ENCODE measurements at places on chromosomes 3 and 15.

- peak; percentile 77 for DNase-seq
These were observed 10.0 kb downstream of the POC1A start for GRCh38 chr3:52144034-52144795.

DNA sequence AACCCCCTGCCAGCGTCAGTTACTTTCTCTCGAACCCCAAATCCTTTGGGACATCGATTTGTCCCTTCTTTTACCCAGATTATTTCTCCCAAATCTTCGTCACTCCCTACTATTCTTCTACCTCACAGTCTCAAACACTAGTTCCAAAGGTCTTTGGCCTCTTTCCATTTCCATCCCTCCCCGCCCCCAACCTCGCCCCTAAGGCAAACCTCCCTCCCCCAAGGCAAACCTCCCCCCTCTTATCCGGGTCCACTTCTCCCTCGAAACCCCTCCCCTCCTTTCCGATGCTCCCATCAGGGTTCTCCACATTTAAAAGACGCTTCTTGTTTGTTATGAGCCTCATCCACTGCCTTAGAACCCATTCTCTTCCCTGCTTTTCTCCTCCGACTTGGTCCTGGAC is 583 bp downstream of the EAF1 start:
- DNase-seq = no peak

DNA sequence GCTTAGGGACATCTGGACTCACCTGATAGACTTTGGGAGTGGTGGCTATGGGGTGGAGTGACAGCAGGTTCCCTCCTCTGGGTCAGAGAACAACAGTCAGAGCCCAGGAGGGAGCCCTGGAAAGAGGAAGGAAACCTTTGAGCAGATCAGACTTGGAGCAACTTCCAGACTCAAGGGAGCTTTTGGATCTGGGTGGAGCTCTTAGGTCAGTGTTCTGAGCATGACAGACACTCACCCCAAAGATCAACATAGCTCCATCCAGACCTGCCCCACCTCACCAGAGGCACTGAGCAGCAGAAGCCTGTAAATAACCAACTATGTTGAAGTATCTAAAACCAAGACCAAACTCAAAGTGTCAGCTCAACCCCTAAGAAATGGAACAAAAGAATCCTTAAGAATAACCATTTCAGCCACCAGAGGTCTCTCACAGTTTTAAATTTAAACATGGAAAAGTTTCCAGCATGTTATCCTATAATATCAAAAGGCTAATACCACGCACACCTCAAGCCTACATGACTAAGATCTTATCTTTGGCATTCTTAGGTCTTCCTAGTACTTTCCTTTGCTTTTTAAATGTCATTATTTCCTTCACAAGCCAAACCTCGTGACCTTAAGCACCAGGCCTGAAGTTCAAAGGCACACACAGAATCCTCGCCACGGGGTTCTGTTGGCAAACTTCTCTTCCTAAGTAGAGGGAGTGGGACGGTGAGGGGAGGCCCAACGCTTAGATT is 56.4 kb downstream of the UMPS start:
- peak; percentile 60 for DNase-seq

DNA sequence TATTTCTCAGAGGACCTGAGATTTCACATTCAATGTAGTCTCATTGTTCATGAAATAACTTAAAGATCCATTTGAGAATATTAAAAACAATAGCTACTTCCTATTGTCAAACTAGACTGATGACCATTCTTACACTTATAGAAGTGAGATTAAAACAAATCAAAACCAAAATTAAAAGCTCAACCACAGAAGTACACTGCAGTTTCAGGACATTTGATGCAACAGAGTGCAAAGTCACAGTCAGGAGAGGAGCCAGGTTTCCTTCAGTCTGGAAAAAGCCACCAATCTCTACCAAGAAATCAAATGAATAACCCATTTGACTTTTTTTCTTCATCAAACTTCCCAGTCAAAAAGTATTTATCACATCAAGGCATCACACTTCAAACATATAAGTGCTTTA is 5.5 kb downstream of the CCPG1 start:
- no peak for DNase-seq

DNA sequence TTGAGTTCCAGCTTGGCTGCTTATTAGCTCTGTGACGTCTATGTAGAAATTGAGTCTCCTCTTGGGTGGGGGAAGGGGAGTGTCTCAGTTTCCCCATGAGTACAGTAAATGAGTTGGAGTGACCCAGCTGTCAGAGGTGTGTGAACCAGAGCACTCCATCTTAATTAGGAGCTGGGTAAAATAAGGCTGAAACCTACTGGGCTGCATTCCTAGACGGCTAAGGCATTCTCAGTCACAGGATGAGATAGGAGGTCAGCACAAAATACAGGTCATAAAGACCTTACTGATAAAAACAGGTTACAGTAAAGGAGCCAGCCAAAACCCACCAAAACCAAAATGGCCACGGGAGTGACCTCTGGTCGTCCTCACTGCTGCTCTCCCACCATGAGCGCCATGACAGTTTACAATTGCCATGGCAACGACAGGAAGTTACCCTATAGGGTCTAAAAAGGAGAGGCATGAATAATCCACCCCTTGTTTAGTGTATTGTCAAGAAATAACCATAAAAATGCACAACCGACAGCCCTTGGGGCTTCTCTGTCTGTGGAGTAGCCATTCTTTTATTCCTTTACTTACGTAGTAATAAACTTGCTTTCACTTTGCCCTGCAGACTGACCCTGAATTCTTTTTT is 222.4 kb downstream of the CACNA2D3 start:
- no peak for DNase-seq

DNA sequence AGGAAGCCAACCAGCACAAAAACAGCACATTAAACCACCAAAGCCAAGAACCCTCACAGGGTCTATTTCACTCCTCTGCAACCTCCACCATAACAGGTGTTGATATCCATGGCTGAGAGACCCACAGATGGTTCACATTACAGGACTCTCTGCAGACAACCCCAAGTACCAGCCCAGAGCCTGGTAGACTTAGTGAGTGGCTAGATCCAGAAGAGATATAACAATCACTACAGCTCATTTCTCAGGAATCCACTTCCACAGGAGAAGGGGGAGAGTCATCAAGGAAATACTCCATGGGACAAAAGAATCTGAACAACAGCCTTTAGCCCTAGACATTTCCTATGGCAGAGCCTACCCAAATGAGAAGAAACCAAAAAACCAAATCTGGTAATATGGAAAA is 168.1 kb upstream of the CD96 start:
- DNase-seq = peak; percentile 12

DNA sequence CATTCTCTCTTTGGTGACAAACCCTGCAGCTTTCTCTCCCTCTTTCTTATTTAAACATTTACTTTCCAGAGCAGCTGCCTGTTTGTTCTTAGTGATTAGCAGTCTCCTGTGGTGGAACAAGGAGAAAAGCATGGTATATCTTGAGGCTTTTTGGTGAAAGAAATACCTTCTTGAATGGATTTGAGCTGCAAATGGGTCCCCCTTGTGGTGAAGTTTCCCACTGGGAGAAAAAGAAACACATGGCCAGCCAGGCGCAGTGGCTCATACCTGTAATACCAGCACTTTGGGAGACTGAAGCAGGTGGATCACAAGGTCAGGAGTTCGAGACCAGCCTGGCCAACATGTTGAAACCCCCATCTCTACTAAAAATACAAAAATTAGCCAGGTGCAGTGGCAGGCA is 48.3 kb upstream of the ACP3 start:
- peak; percentile 35 for DNase-seq

DNA sequence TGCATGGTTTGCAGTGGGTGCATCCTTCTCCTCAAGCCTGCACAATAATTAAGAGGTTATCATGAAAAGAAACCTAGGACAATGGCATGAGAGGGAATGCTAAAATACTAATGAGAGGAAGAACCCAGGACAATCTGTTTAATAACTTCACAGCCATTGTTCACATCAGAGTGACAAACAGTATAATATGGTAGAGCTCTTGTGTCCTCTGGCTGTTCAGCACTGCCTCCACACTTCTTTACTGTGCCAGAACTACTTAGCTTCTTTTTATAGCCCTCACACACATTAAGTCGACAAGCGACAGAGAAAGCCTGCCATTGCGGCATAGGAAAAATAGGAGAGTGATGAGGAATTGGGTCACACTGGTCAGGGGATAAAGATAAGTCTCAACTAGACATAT is 65.0 kb upstream of the MEIS2 start:
- DNase-seq = no peak

- no peak for DNase-seq
These were observed 310.2 kb upstream of the TLE3 start for GRCh38 chr15:70407955-70408354.

DNA sequence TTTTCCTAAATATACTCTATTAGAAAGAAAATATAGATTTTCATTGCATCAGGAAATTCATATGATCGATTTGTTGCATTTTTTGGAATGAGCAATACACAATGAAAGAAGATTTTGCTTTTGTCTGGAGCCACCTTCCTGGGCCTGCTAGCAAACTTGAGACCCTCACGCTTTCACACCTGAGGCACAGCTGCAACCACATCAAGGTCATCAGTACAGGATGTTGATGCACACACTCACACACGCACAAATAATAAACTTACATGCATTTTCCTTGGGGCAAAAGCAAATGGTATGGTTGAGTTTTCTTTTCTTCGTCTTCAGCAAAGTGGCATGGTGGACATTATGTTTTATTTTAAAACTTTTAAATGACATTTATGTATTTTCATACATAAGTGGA is 64.8 kb upstream of the SATB1 start:
- DNase-seq = no peak

- no peak for DNase-seq
These were observed 159.0 kb downstream of the NSUN3 start for GRCh38 chr3:94221829-94222228.

DNA sequence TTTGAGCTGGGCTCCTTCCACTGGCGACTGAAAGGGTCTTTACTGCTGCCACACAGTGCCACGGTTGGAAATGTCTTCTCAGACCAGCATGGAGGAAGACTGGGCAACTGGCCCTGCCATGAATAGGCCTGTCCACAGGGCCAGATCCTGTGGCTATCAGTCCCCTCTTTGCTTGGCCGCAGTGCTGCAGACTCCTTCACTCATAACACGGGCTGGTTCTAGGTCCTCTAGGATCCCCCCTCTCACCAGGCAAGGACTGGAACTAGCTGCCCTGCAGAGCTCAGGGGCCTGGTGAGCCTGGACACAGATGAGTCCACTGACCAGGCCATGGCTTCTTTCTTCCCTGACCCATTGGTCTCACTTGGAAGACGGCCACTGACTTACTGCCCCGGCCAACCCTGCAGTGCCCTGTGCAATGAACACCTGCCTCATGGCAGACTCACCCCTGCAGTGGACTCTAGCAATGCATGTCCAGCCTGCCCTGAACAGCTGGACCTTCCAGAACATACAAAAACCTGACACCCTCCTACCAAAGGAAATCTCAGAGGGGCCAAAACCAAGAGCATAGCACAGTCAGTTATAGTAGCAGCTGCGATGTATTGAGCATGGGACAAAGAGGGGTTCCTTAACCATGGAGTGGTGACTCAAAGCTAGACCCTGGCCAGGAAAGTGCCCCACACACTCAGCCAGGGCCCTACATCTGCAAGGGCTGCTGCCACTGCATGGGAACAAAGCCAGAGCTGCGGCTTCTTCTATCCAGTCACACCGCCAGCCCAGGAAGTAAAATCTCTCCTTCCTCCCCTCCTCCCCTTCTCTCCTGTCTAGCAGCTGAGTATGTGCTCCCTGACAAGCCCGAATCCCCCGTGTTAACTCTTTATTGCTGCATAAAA is 72.1 kb upstream of the ITGA11 start:
- peak; percentile 48 for DNase-seq

DNA sequence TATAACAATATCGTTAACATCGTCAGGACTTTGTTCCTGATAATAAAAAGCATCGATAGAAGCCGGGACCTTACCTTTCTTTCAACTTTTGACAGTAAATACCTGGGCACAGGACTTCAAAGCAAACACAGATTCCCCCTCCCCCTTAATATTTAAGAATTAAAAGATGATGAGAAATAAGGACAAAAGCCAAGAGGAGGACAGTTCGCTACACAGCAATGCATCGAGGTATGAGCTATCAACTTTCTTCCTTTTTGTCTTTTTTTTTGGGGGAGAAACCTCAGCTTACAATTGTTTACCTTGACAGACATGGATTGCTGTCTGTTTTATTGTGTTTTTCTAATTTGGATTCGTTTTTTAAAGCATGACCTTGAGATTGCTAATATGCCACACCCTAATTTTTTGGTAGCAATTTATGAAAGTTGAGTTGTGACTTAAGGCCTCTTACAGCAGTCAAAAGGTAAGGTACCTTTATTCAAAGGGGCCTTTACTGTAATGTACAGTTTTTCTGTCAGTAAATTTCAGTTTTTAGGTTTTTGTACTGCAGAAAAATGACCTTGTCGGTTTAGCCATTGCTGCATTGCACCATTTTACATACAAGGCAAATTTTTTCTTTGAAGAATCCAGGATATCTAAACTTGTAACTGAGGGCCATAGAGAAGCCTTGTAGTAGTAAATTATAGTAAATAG is 1.1 kb downstream of the CHD2 start:
- DNase-seq = no peak

DNA sequence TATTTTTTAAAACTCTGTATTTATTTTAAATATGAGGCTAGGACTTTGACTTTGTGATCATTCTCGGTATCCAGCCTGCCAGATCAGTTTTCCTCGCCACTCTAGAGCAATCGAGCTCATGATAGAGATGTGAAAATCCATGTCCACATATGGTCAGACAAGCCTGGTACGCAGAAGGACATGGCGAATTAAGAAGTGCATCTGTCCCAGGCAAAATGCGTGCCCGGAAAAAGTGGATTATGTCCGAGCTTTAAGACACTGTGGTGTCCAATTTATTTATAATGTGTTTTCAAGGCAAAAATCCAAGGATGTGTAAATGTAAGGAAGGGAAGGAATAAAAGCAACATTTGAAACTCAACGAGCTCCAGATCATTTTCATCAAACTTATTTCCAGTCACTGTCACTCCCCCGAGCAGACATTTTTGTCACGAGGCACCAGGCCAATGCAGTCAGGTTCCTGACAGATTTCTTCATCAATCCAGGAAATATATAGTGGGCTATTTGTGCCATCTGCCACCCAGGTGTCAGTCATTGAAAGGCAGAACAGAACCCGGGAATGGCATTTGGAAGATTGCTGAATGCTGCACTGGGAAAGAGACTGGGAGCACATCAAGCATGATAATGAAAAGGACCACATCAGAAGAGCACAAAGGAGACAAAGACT is 825.7 kb downstream of the SQOR start:
- no peak for DNase-seq

DNA sequence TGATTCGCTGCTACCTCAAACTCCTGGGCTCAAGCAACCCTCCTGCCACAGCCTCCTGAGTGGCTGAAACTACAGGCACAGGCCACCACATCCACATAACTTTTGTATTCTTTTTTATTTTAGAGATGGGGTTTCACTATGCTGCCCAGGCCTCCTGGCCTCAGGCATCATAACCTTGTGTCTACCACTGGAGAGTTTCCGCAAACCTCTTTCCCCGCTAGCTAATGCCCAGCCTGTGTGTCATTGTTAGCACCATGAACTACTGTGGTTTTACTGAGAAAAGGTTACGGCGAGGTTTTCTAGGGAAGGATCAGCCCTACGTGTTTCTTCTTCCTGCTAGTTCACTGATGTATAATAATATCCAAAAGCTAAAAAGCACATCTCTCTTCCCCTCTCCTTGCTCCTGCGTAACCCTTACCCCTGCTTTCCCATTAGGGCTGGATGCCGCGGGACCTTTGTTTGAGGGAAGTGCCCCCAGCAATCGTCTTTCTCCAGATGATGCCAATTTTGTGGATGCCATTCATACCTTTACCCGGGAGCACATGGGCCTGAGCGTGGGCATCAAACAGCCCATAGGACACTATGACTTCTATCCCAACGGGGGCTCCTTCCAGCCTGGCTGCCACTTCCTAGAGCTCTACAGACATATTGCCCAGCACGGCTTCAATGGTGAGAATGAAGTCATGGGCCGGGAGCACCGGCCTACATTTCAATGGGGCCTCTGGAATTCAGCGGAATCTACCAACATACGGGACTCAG is 113.7 kb downstream of the LIPC start:
- peak; percentile 17 for DNase-seq

Data from IMR-90 (cell line).